Stimulated activated CD4-positive, alpha-beta T cell treated with anti-CD3 and anti-CD28 coated beads, Interleukin-4, amount 100 ng/mL, for 1 hour (primary cell): ENCODE measurements at places on chromosomes 7 and 10.

GRCh38 chr7:55641811-55642210 is 69.5 kb upstream of the VOPP1 start:
- no peak for DNase-seq

- DNase-seq, result no peak
Observed at GRCh38 chr10:127035827-127036226, 130.6 kb downstream of the DOCK1 start.

- DNase-seq, result no peak
Observed at GRCh38 chr7:106954840-106955239, 89.7 kb upstream of the PRKAR2B start.

DNA sequence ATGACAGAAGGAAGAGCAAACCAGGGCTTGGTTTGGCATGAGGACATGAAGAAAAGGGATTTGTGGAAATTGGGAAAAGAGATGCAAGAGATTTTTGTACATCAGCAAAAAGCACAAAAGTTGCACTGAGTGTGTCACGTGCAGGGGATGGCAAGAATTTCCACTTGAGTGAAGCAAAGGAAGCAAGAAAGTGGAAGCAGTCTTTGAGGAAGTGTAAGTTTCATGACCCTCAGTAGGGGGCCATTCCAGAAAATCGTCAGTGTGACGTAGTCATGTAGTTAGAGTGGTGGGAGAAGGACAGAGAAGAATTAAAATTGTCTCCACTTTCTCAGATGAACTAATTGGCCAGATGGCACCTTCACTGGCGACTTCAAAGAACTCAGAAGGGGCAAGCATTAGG is 123.3 kb upstream of the FZD1 start:
- no peak for DNase-seq
